ENCODE measurements at places on chromosomes 12 and 14.

DNA sequence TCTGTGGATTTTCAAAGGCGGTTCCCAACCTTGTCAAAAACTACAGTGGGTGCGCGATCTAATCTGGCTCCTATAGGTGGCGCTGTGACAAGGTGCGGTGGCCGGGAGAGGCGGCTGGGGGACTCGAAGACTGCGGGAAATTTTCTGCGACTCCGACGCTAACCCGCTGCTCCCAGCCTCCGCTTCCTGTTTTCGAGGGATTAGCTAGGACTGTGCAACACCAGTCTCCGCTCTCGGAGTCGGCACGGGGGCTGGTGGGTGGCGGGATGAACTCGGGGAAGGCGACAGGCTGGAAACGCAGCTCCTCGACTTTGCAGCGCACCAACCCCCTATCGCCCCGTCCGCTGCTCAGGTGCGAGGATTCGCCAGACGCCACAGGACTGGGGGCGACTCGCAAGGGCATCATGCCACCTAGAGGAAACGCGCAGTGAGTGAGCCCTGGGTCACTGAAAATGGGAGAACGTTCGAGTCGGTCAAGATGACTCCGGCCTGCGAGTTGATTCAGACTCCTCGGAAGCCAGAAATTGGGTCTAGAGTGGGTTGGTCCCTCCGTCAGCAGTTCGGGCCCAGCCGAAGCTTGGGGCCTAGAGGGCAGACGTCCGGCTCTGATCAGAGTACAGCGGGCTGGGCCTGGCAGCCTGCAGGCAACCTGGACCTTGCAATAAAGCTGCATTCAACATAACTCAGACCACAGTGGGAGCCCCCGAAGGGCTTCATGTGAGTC lies 5.5 kb upstream of the PAX9 start:
- DNase-seq, result no peak

- DNase-seq, result no peak
Observed at GRCh38 chr12:904010-904414, 45.5 kb downstream of the RAD52 start.

DNA sequence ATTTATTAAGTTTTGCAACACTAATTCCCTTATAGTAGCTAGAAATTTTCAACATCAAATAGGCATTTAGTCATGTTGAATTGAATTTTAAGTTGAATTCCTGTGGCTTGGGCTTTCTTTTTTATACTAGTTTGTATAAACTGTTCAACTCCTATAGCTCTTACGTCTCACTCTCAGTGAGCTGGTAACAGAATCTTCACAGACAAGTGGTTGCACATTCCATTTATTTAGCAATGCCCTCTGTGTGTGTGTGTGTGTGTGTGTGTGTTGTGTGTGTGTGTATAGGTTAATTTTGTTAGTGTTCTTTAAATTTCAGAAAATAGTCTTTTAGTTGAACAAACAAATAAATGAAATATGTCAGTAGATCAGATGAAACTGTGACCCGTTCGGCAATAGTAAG lies 425.0 kb downstream of the NPAS3 start:
- no peak for DNase-seq

- no peak for DNase-seq
Observed at GRCh38 chr14:77710364-77710763, 2.5 kb downstream of the SLIRP start.

DNA sequence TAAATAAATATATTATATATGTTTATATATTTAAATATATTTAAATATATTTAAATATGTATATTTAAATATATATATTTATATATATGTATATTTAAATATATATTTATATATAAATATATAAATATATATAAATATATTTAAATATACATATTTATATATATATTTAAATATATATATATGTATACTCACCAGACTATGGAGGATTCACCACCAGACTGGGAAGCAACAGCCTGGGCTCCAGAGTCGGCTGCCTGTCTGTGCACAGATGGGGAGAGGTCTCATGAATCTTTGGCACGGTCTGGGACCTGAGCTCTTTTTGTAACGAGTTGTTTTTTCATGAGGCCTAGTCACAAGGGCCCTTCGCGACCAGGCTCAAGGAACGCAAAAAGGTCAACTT lies 21.3 kb downstream of the NOC4L start:
- DNase-seq, result no peak

- DNase-seq, result no peak
Observed at GRCh38 chr12:1929241-1929984, 11.0 kb upstream of the CACNA2D4 start.

- DNase-seq, result no peak
Observed at GRCh38 chr12:46825591-46826414, at the start of gene SLC38A4. SLC38A4 (minus strand) TSS chr12:46825997; CDS start chr12:46793071, 32,926 bp downstream.

DNA sequence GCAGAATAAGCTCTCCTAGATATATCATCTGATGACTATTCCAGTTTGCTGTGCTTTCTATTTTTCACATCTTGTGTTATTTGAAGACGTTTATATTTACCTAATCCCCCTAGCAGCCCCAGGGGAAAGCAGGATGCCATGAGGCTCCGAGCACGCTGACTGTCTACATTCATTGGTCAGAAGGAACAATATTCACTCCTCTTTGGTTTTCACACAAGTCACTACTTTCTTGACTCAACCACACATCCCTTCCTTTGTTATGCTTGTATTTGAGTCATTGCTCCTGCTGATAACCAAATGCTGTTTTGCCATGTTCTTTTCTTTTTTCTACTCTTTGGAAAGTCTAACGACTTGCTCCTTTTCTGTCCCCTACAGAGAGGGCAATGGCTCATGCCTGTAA lies 86.5 kb upstream of the SLC38A2 start:
- no peak for DNase-seq

DNA sequence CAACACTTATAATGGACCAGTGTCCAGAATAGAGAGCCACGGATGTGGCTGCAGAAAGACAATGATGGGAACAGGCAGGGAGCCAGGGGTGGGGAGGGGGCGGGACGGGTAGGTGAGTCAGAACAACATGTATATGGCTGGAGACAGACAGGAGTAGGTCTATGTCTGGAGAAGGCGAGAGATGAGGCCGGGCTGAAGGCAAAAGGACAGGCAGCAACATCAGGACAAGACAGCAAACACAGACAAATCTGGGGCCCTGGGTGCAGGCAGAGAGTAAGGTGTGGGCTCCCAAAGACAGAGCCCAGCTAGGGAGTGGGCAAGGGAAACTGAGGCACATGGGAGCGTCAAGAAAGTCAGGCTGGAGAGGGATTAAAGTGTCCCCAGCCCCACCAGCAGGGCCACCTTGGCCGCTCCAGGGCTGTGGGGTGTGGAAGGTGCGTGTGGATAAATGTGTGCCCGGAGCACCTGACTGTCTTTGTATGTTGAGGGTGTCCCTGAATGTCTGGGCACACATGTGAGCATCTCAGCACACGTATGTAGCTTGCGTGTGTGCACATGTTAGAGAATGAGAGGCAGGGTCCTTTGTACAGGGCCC lies 44.1 kb downstream of the FAM222A start:
- DNase-seq, result no peak

GRCh38 chr14:35504260-35504659 lies 29.7 kb upstream of the INSM2 start:
- no peak for DNase-seq

DNA sequence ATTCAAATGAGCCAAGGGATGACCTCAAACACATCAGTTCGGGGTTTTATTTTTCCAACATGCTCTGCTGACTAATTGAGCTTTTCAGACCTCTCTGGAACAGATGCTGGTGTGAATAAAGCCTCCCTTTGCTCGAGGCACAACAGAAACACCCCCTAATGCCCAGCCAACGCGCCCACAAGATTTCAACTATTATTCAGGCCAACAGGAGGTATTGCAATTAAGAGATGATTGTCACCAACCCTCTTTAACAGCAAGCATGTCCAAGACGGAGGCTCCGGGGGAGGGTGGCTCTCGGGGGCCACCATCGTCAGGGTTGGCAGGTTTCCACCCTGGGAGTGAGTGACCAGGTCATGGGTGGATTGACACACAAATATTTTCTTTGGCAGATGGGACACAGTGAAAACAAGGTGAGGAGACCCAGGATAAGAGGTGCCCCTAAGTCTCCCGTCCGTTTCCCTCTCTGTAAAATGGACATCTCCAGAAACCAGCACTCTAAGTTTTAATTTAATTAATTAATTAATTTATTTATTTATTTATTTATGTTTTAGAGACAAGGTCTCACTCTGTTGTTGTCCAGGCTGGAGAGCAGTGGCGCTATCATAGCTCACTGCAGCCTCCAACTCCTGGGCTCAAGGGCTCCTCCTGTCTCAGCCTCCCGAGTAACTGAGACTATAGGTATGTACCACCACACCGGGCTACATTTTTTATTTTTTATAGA lies 56.1 kb downstream of the MAP1LC3B2 start:
- no peak for DNase-seq

DNA sequence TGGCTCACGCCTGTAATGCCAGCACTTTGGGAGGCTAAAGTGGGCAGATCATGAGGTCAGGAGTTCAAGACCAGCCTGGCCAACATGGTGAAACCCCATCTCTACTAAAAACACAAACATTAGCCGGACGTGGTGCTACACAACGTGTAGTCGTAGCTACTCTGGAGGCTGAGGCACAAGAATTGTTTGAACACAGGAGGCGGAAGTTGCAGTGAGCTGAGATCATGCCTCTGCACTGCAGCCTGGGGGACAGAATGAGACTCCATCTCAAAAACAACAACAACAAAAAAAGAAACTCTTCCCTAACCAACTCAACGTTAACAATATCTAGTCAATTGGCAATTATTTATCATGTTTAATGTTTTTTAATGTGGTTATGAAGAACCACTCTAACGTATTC lies 89.3 kb downstream of the EPS8 start:
- no peak for DNase-seq

- no peak for DNase-seq
Observed at GRCh38 chr12:53963434-53964314, 9.0 kb downstream of the HOXC12 start.

GRCh38 chr12:57474862-57475261 lies 4.8 kb downstream of the ARHGAP9 start:
- DNase-seq, result no peak

- DNase-seq, result peak; percentile 30
Observed at GRCh38 chr12:8088574-8088973, 6.5 kb downstream of the NECAP1 start.

DNA sequence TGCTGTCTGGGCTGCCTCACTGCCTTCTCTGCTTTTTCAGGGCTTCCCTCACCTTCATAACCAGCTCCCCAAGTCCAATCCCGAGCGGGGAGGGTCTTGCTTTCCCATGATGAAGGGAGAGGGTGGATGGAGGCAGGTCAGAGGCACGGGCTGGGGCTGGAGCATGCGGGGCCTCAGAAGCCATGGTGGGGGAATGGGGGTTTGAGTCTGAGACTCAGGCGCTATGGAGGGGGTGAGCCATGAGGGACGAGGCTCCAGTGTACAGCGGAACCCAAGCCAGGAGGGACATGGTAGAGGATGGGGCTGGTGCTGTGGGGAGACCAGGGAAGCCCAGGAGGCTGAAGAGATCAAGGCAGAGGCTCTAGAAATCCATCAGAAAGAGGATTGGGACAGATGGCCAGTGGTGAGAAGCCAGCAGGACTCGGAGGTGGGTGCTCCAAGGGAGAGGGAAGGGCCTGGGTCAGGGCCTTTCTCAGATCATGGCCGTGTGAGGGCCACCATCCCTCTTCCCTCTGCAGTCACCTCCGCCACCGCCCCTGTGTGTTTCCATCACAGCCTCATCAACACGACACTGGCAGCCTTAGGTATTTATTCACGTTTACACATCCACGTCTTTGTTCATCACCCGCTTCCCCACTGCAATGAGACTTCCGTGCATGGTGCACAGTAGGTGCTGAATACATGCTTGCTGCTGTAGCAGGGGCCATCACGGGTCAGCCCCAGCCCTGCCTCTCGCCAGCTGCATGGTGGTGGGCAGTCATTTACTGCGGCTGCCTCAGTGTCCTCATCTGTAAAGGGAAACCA lies 144.7 kb downstream of the ADGRD1 start:
- no peak for DNase-seq

DNA sequence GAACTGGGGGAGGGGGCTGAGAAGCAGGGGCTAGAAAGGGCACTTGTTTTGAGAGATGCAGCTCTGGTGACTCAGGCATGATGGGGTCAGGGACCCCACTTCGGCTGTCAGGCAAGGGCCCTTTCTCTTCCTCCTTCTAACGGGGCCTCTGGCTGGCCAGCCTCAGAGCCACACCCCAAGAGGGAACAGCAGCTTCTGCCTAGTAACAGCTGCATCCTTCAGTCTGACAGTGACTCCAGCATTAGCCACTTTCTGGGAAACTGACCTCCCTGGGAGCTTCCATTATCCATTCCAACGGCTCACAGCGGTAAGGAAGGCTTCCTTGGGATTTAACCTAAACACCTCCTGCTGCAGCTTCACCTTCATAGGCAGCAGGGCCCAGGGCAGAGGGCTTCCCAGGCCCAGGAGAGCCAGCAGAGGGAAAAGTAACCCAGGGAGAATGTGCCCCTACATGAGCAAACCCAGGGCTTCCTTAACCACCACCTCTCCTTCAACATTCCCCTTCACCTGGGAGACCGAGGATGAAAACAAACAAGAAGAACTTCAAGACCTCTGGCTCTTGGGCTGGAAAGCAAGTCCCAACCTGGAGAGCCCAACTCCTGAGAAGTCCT lies 2.7 kb downstream of the NCKAP5L start:
- DNase-seq, result no peak

- DNase-seq, result no peak
Observed at GRCh38 chr14:24398293-24398652, 530 bp upstream of the NYNRIN start.

DNA sequence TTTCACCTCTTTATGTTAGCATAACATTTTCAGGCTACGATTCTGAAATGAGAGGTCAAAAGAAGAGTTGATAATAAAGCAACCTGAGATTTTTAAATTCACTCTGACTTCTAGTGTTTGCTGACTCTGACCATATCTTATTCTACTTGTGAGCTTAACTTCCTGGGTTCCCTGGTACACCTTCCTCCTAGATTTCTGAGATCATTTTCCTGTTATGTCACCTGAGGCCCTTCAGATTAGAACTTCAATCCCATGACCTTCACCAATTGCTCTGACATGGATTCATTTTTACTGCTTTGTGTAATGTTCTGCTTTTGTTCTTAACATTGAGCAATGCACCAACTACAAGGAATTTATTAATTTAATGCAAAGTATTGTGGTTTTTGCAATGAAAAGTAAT lies 542.9 kb upstream of the FLRT2 start:
- DNase-seq, result no peak

- no peak for DNase-seq
Observed at GRCh38 chr12:49037111-49037946, 18.8 kb upstream of the PRKAG1 start.

DNA sequence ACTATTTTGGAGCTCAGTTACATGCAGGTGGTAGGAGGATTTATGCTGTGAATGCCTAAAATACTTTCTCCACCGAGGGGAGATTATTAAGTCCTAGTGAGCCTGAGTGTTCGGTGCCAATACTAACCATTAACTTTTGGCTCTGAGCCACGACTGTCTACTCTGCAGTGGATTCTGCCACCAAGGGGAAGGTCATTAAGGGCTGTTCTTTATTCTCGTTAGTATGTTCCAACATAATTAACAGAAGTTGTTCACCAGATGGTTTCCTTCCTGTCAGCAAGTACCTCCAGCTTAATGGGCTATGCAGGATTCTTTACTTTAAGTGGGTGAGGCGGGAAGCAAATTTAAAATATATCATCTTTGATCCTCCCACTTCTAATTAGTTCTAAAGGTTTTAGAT lies 326.3 kb downstream of the BMP4 start:
- DNase-seq, result no peak

GRCh38 chr14:89486505-89486904 lies 69.5 kb upstream of the FOXN3 start:
- no peak for DNase-seq

GRCh38 chr14:21088687-21089086 lies 9.8 kb downstream of the ZNF219 start:
- no peak for DNase-seq

All from GM12891 (cell line).